ENCODE measurements at places on chromosomes 11 and 22.
A peak's percentile ranks its signal among the peaks of the same experiment; 100 is the strongest.

DNA sequence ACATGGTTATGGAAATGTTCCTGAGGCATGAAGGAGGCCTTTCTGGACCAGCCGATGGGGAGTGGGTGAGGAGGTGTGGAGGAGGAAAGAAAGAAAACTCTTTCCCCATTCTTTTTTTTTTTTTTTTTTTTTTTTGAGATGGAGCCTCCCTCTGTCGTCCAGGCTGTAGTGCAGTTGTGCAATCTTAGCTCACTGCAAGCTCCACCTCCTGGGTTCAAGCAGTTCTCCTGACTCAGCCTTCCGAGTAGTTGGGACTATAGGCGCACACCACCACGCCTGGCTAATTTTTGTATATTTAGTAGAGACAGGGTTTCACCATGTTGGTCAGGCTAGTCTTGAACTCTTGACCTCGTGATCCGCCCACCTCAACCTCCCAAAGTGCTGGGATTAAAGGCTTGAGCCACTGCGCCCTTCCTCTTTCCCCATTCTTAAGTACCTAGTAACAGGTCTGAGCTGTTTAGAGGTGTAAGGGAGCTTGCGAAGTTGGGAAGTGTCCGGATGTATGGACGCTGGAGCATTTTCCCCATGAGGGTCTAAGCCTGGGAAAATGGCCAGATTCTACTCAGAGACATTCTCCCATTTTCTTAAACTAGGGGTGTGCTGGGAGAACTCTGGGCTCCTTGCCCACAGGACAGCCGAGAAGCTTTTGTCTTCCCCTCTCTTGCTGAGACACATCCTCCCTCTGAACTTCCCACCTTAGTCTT, 135.8 kb downstream of the TEAD1 start:
- peak; percentile 91 for DNase-seq

DNA sequence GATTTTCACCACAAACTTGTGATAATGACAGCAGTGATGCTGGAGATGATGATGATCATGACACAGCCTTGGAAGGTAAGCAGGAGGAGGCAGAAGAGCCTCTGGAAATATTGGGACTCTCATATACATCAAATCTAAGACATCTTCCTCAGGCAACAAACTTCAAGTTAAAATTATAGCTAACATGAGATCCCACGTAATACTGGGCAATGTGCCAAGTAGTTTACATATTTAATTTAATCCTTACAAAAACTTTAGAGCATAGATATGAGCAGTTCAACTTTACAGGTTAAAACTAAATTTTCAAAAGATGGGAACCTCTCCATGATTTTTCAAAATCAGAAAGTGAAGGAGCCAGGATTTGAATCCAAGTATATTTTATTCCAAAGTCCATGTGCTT, 19.0 kb downstream of the OR52B2 start:
- DNase-seq = no peak

GRCh38 chr11:110716361-110716760, 4.1 kb upstream of the ARHGAP20 start:
- peak; percentile 71 for DNase-seq

GRCh38 chr11:26715133-26715532, 6.7 kb downstream of the SLC5A12 start:
- no peak for DNase-seq

GRCh38 chr11:119375337-119376196, 5.9 kb downstream of the USP2 start:
- DNase-seq = peak; percentile 55
